T-helper 22 cell (primary cell): ENCODE measurements at places on chromosomes 3 and 15.

DNA sequence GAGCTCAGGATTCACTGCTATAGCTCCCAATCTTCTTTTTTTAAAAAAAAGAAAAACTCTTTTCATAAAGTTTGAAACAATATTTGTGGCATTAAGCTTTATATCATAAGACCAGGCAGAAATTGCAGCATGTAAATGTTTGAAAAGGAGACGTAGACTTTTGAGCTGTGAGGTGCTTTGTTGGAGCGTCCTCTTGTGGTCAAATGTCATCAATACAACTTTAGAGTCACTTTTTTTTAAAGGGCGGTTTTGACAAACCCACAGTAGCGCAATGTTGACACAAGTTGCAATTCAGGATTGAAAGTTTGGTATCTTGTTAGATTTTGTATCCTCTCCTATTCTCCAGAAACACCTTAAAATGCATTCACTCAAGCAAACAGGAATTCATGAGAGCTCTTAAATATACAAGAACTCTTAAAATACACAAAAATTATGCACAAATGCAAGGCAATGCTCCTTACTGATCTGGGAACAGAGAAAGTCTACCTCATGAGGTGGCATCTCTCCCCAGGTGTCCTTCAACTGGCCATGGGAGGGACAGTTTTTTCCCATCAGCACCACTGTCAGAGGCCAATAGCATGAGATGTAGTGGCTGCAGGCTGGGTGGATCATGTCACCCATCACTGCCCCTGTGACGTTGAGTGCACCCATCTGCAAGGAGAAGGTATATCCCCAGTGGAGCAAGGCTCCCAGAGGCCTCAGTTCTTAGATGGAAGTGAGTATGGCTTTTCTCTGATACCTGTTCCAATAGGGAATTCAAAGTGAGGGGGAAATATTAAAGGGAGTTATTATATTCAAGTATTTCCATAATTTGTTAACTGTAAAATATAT, 70.7 kb downstream of the ANXA2 start:
- DNase-seq = no peak

DNA sequence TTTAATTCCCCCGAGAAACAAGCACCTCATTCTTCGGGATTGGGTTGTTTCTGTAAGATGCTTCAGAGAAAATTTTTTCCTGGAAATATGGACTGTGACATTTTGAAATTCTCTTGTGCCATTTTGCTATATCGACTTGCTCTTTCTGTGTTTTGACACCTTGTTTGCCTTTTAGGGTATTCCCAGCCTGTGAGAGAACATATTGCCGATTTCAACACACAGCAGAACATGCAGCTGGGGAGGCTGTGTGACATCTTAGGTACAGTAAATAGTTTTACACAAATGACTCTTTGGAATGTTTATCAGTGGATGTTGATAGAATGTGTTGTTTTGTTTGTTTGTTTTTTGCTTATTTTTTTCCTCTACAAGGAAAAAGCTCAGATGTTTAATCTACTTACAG, 130.2 kb downstream of the IQCH start:
- no peak for DNase-seq

GRCh38 chr3:13598201-13598600, 49.3 kb downstream of the FBLN2 start:
- DNase-seq = no peak

DNA sequence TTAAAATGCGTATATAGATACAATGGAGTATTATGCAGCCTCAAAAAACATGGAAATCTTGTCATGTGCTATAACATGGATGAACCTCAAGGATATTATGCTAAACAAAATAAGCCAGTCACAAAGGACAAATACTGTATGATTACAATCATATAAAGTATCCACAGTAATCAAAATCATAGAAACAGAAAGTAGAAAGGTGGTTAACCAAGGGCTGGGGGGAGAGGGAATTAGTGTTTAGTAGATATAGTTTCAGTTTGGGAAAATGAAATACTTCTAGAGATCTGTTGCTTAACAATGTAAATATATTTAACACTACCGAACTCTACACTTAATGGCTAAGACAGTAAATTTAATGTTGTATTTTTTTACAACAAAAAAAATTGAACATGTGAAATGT, 9.0 kb downstream of the TOP2B start:
- DNase-seq = no peak

- DNase-seq = no peak
Measured at GRCh38 chr3:11706604-11707003, 62.9 kb upstream of the VGLL4 start.

- DNase-seq = no peak
Measured at GRCh38 chr3:15694628-15695027, 93.1 kb downstream of the BTD start.

DNA sequence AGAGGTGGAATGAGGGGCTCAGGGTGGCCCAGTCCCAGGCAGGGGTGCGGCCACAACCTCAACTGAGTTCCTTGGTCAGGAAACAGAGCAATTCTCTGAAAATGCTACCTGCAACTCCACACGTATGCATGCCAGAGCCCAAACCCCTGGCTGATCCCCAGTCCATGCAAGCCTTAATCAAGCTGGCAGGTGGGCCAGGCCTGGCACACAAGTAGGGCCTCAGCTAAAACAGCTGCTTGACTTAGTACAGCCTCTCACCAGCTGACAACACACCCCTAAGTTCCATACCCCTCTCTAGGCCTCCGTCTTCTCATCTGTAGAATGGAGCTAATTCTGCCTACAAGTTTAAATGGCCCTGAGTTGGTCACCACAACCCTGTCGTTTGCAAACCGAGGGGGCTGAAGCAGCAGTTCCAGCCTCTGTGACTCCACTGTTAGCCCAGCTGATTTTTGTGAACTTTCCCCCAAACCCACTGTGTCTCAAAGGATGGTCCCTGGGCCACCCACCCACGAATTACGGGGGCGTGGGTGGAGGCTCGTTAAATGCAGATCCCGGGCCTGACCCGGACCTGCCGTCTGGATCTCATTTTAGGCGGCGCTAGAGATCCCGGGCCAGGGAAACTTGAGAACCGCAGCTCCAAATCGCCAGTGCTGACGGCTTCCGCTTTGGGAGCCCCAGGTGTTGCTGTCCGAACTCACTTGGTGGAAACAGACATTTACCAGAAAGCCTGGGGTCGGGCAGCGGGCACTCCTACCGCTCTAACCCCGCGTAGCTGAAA, 927 bp downstream of the CHDH start:
- DNase-seq = no peak

DNA sequence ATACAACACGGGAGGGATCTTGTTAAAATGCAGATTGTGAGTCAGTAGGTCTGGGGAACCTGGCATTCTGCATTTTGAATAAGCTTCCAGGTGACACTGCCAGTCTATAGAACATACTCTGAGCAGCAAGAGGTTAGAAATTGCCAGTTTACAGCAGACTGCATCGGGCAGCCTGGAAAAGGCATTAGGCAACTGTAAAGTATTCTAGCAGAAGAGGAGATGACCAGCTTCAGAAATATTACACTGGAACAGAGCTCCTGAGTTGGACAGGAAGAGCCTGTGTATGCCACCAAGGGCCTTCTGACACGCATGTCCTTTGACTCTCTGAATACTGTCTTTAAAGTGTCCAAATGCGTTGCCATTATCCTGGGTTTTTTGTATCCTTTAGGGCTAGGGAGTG, 2.5 kb upstream of the ACAN start:
- no peak for DNase-seq

DNA sequence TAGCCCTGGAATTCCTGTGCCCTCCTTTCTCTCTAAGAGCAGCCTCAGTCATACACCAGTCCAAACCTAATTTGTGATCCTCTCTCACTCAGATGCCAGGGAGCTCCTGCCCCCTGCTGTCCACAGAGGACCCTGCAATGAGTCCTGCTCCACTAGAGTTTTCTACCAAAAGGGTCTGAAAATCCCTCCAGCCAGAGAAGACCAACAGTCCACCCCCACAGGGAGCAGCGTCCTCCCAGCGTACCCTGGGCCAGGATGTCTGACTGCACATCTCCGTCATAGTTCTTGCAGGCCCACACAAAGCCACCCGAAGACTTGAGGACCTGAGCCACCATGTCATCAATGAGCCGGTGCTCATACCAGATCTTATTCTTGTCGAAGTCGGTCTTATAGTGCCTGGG, 15.4 kb downstream of the IDH2 start:
- DNase-seq = no peak

DNA sequence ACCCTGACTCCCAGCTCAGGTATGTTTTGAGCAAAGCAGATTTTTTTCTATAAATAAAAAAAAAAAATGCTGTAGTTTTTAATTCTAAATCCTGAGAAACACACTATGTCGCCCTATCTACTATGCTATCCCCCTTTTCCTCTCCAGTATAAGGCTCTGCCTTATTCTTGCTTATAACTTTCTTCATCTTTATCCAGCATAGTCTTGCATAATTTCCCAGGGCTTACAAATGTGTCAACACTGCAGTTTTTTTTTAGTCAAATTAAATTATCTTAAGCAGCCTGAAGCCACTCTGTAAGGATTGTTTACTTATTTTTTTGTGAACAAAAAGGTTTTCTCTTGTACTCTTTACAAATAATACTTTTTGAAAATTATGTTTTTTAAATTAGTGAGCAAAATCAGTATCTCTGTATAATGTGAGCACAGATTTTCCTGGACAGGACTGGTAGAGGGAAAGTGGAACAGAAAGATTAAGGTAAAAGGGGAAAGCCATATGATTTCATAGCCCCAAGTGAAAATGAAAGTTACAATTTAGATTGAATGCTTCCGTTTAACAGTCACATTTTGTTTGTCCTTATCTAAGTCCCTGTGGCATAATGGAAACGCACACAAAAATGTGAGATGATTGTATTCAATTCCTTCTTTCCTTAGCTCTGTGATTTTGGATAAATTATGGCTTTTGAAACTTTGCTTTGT, 5.6 kb upstream of the PYDC2 start:
- no peak for DNase-seq

DNA sequence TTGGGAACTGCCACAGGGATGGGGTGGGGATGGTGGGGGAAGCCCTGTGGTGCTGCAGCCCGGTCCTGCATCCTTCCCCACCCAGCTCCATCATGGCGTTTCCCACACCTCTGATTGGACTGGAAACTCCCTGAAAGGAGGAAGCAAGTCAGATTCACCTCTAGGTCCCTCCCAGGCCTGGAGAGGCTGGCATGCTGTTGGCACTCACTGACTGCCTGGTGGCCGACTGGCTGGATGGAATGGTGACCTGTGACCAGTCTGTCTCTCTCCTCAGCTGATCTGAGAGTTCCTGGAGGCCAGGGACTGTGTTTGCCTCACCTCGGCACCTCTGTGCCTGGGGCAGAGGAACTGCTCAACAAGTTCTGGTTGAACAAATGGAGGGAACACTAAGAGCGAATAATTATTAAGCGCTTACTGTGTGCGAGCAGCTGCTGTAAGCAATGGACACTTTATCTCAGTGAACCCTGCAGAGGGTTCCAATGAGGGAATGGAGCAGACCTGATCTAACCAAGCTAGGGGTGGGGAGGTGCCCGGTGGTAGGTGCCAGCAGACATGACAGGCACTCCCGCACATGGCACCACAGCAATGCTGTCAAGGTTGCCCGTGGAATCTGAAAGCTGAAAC, 3.5 kb upstream of the HHATL start:
- DNase-seq = no peak

- DNase-seq = peak; percentile 62
Measured at GRCh38 chr3:151203051-151203420, at the start of gene GPR171. Gene GPR171, minus strand, starts transcription at chr3:151203216. Its CDS starts 3,830 bp downstream, at chr3:151199386.

DNA sequence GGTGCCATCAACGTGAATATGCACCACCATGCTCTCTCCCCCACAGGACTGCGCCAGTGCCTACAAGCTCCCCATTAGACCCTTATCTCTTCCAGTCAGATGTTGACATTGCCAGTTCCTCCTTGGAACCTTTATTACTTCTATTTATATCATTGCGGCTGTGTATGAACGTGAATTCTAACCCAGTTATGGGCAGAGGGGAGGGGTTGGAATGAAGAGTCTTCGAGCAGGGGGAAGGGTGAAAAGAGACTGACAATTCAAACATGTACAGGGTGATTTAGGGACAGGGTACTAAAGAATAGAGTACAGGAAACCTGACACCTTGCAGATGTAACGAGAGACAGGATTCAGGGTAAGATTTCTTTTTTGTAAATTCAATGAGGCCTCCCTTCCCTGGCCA, 41.8 kb upstream of the ST6GAL1 start:
- DNase-seq = no peak

DNA sequence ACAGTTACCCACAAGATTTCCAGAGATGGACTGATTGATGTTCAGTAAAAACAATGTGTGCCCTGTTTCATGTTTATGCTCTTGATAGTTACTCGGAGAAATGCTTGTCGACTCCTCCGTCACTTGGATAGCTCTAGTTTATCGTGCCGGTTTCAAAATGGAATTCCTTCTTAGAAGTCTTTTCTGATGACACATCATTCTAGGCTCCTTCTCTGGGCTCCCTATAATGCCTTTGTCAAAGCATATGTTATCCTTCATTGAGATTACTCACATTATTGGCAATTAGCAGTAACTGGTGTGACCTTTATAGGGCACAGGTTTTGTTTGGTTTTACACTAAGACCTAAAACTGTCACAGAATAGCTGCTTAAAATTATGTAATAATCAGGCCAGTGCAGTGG, 201.8 kb downstream of the CNTN6 start:
- DNase-seq = no peak

- no peak for DNase-seq
Measured at GRCh38 chr15:42728560-42728959, 8.4 kb downstream of the CDAN1 start.

DNA sequence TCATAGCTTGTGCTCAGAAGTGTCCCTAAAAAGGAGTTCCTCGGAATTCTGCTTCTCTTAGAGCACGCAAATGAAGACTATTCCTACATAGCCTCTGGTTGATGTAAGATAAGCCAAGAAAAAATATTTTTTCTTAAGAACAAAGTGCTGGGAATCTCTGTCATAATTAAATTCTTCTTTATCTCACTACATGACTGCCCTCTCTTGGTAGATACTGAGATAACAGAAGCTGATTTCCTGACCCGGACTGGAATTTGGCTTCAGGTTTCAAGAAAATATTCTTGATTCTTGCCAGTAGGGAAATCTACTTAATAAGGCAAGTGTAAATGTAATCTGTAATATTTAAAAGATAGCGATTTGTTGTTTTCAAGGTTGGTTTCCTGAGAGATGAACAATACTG, 31.3 kb upstream of the SETMAR start:
- DNase-seq = no peak

DNA sequence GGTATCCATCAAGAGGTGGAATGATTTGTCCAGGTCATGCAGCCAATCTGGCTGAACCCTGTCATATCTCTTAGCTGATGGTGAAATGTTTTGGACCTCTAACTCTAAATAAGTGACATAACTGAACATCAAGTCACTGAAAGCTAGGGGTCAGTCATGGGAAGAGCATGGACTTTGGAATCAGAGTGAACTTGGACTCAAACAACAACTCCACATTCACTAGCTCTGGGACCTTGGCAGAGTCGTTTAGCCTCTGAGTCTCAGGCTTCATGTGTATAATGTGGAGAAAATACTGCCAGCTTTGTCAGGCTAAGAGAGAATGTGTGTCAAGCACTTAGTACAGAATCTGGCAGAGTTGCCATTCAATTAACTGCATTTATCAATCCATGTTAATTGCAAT, 557.8 kb upstream of the CFAP20DC start:
- DNase-seq = no peak

DNA sequence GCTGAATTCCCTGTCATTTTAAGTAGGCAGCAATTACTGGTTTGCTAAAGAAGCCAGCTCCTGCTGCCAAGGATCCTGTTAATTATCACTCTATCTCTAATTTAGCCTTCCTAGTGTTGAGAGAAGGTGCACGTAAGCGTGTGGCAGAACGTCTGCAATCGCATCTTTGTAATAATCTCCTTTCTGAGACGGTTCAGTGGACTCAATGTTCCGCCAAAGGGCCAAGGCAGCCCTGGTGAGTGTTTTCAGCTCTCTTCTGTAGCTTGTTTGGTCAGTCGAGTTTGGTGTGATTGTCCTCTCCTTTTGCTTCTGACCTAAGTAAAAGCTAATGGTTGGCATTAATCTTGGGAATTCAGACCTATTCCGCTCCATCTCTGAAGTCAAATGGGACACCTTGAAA, 24.2 kb downstream of the MITF start:
- no peak for DNase-seq
